Activated T-cell treated with anti-CD3 and anti-CD28 coated beads, Interleukin-2, amount 50 U/mL, for 48 hours (primary cell): ENCODE measurements at places on chromosomes 16 and 17.

DNA sequence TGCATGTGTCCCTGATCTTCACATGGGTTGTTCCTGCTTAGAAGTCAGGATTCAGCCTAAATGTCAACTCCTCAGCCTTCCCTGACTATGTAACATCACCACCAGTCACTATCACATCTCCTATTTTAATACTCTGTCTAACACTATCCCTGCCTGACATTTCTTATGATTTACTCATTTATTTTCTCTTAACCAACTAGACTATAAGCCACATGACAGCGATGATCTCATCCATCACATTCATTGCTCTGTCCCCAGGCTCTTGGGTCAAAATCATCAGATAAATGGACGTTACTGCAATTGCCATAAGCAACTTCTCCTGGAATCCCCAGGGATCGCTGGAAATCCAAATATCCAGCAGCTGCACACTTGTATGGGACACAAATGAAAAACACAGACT lies 15.7 kb downstream of the CDRT4 start:
- no peak for DNase-seq

GRCh38 chr17:3988297-3989040 lies 24.2 kb upstream of the ATP2A3 start:
- DNase-seq, result no peak

DNA sequence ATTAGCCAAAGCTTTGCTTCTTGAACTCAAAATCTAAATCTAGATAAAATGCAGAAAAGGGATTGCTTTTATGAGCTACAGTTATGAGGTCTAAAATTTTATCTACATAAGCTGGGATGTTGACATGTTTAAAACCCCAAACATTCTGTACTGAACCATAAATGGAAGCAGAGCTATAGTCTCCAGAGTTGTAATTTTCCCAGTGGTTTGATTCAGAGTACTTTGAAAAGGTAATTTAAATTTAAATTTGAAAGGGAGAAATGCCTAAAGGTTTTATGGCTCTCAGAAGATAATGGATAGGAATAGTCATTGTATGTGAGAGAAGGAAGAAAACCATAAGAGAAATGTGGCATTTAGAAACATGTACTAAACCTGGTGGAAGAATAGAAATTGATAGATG lies 163.2 kb downstream of the PPM1E start:
- no peak for DNase-seq

DNA sequence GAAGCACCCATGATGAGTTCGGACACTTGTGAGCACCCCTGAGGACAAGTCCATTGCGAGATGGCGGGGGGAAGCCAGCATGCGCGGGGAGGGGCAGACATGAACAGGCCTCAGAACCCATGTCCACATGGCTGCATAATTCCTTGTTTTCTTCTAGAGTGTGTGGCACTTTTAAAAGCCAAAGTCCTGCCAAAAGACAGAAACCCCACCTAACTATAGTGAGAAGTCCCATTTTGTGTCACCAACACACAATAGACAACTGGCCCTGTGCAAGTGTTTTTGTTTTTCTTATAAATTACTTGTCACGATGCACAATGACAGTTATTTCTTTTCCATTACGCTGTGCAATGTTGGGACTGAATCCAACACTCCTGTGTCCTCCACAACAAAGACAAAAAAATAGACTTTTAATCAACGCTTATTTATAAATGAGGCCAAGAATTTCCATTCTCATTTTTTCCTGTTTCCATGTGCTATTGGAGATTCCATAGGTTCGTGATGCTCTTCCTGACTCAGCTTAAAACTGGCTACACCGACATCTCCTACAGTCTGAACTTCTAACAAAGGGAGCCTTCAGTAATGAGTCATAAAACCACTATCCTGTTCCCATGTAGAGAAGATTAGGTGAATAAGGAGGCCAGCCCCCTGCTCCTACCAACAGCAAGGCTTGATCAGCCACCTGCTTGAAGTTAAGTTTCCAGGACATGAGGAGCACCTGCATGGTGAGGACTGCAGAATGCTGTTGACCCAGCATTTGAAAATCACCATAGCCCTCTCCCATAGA lies 98.9 kb downstream of the ZNF423 start:
- DNase-seq, result no peak

DNA sequence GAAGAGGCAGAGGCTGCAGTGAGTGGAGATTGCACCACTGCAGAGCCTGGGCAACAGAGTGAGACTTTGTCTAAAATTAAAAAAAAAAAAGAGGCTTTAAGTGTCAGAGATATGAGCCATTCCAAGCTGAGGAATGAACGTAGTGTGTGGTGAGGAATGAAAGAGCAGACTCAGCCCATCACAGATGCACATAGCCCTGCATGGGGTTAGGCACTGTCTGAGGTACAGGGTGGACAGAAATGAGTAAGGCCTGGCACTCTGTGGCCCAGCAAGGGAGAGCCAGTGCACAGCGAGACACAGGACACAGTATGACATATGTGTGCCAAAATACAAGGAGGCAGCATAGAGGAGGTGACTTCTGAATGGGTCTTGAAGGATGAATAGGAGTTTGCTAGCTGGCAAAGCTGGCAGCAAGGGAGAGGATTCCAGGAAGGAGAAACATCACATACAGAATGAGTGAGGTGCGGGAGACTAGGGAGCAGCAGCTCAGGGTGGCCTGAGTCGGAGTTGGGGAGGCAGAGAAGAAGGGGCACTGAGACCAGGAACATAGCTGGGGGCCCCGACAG lies 8.7 kb upstream of the ZNF469 start:
- no peak for DNase-seq
